GM06990 (cell line): ENCODE measurements at places on chromosomes 11 and 22.

- no peak for DNase-seq
Measured at GRCh38 chr22:41028841-41029240, 63.6 kb upstream of the EP300 start.

- DNase-seq, result no peak
Measured at GRCh38 chr11:45993531-45994001, 71.1 kb downstream of the LARGE2 start.

DNA sequence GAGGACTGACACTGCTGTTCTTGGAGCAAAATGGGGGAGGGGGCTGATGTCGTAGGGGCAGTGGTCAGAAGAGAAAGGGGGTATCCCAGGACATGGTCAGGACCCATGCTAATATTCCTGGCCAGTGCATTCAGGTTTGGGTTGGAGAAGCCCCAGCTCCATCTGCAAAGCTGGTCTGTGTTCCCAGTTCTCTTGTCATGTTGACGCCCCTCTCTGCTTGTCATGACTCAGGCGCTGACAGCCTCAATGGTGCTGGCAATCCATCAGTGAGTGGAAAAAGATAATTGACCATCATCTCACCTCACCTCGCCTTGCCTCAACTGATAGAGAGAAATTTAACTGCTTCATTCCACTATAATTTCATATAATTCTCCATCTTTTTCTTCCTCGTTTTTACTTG lies 283.1 kb upstream of the CADM1 start:
- DNase-seq, result no peak

- DNase-seq, result no peak
Measured at GRCh38 chr11:130719220-130719915, 196.9 kb downstream of the SNX19 start.

- no peak for DNase-seq
Measured at GRCh38 chr11:82756765-82757639, 23.3 kb upstream of the FAM181B start.

- DNase-seq, result no peak
Measured at GRCh38 chr11:47864901-47865300, 16.8 kb upstream of the NUP160 start.

- DNase-seq, result no peak
Measured at GRCh38 chr11:83666149-83666548, 380.0 kb upstream of the CCDC90B start.

GRCh38 chr11:78418584-78419211 lies 1.1 kb upstream of the GAB2 start:
- DNase-seq, result no peak

DNA sequence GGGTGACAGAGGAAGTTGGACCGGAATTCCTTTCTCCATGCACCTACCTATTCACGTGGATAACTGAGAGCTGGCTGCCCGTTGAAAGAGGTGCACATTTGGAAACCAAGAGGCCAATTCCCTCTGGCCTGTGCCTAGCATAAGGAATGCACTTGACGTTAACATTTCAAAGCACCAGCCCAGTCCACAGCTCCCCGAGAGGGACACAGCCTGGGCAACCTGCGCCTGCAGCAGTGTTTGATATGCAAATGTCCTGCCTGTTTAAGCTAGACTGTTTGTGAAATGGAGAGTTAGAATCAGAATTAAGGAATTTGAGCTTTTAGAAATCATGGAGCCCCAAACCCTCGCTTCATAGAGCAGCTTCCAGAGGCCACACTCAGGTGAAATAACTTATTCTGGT lies 126.1 kb downstream of the DSCAML1 start:
- DNase-seq, result no peak

DNA sequence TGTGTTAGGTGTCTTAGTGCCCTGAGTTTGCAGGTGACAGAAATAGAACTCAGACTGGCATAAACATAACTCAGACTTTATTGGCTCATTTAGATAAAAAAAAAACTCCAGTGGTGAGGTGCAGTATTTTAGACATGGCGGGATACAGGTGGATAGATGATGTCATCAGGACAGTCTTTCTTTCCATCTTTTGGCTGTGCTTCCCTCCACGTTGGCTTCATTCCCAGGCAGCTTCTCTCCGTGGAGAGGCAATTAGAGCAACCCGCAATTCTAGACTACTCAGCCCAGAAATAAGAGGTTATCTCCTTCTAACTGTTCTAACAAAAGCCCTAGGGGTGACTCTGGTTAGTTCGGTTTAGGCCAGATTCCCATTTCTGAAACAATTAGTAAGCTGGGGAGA lies 40.5 kb downstream of the NCAM1 start:
- DNase-seq, result no peak

DNA sequence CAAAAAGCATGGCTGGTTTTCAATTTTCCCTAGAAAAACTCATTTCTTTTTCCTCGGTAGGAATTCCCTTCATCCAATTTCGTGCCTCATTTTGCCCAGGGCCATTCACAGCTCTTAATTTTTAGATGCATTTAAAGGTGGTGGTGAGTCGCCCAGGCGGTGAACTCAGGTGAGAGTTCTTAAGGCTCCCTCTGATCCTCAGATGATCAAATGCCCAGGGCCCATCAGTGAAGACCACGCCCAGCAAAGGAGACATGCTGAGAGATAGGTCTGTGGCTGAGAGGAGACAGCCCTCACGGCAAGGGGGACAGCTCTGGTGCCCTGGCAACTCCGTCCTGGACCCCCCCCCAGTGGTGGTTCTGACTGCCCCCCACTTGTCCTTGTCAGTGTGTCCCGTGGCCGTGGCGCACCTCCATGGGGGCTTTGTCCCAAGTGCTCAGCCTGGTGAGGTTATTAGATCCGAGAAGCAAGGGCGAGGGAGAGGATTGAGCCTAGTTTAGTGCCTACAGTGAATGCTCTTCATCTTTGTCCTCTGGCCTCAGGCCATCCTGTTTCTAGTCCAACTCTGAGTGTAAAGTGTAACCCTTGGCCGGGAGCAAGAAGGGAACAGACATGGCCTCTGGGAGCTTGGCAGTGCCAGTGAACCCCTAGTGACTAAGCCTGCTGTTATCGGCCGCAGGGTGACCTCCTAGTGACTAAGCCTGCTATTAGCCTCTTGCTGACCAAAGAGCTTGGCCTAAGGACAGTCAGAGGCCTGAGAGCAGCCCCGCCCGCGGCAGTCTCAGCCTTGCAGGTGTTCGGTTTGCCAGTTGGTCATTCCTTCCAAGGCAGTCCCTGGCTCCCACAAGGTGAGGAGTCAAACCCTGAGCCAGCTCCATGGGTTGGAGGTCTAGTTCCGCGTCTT lies 83.5 kb downstream of the CTTN start:
- DNase-seq, result no peak

- no peak for DNase-seq
Measured at GRCh38 chr11:71263386-71263785, 11.0 kb upstream of the SHANK2 start.

DNA sequence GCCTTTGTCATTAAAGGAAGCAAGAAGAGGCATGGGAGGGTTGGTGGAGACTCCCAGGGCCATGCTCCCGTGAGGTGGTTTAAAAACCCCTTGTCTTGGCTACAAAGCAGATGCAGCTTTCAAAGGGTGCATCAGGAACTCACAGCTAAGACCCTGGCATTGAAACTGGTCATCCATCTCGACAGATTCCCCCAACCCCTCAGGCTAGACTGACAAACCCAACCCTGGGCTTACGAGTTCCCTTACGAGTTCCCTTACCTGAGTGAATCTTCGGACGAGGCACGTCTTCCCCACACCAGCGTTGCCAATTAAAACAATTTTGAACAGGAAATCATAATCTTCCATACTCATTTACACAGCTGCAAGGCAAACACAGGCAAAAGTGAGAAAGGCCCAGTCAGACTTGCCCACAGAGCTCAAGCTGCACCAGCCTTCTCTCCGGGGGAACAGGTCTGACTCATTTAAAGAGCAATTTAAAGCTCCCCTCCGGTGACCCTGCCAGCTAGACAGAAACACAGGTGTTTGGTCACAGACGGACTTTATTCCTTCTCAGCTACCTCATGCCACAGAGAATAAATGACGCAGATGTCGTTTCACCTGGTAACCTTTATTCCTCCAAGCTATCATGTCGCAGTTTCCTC lies 74.6 kb downstream of the RAB30 start:
- peak; percentile 73 for DNase-seq

DNA sequence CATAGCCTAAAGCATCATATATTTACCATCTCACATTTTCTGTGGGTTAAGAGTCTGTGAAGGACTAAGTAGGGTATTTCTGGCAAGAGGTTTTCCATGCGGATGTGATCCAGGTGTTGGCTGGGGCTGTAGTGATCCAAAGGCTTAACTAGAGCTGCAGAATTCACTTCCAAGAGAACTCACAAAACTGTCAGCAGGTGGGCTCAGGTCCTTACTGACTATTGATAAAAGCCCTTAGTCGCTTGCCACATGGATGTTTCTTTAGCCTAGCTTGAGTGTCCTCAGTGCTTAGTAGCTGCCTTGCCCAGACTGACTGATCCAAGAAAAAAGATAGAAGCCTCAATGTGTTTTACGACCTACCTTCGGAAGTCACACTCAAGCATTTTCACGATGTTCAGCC lies 250.8 kb downstream of the CNTN5 start:
- DNase-seq, result no peak

DNA sequence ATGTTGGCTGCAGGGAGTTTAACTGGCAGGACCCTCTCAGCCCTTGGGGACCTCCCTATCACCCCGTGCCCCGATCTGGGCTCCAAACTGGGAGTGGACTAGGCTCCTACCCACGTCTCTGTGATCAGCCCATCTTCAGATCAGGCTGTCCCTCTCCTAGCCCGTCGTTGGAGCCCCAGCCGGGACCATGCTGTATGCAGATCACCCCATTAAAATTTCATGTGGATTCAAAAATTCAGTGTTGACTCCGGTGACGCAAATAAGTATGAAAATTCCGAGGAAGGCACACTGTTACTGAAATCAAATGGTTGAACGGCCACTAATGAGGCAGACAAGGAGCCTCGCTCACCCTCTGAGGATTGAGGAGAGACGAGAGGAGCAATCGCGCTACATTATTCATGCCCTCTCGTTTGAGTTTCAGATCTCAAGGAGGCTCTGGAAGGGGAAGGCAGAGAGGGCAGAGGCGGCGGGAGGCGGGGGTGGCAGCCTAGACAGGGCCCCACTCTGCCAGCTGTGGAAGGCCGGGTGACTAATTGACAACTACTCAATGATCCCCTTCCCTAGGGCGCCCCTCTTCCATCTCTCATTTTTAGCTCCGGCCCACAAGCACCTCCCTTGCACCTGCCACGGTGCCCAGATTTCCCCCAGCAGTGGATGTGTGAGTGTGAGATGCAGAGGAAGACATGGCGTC lies 255.4 kb downstream of the MIAT start:
- no peak for DNase-seq

- DNase-seq, result no peak
Measured at GRCh38 chr22:47129902-47130635, 367.6 kb downstream of the TBC1D22A start.

- DNase-seq, result no peak
Measured at GRCh38 chr11:3367221-3367620, 11.7 kb downstream of the ZNF195 start.

DNA sequence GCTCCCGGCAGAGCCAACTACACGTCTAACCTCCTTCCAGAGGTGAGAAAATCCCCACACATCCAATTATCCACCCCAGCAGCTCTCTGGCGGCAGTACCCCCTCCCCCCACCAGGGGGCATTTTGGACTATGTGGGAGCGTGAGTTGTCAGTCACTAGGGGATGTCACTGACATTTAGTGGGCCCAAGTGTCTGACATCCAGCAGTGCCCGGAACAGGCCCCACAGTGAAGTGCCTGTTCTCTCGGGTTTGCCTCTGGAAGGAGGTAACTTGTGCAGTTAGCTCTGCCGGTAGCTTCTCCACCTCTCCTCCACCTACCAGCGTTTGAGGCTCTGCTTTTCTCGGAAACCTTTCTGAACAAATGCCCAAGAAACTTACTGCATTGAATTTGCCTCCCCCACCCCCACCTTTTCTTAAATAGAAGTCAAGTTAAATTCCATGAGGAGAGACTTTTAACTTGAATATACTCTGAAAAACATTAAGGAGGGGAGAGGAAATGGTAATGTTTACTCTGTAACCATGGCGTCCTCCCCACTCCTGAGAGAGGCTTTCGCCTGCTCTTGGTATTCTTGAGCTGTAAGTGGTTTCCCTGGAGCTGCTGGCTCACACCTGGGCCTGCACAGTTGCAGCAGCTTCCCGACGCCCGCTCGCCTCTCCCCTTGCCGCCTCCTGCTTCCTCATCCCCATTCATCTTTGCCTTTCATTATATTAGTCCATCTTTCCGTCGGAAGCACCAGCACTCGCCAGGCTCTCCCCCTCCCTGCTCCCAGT lies 112.8 kb downstream of the WNT7B start:
- DNase-seq, result peak; percentile 50

DNA sequence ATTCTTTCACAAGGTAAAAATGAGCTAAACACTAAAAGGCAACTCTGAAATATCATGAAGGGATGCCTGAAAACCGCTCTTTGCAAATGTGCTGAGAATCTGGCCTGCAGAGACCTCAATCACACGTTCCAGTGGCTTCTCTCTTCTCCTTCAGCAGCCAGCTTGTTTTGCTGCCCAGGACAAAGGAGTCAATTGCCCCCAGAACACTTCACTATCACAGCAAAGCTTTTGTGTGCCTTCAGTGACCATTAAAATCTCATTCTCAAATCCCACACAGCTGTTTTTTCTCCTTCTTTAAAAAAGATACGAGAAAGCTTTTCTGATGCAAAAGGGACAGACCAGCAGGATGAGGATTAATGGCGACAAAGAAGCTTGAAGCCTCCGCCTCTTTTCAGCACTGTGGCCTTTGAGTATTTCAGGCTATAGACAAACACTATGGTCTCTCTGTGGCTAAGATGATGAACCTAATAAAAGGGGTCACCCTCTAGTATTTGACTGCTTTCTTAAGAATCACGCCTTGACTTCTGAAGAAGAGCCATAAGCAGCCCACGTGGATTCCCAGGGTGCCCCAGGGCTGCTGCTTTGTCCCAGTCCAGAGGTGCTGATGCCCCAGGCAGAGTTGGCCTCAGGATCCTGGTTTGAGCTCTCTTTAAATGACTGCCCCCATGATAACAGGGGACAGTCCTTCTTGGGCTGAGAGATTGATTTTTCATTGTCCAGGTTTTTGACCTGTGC lies 33.4 kb upstream of the NRIP3 start:
- no peak for DNase-seq

DNA sequence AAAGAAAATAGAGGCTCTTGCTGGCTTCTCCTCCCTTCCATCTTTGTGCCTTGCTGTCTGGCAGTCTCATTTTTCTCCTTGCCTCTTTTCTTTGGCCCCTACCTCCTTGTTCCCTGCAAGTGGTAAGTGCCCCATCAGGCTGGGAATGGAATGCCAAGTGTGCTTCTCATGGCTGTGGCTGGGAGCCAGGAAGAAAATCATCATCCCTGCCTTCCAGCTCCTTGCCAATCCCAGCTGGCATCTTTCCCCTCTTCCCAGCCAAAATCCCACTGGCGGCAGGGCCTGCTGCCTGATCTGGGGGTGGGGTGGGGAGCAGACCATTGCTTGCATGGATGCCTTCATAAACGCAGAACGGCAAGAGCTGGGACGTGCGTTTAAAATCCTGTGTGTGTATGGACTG lies 27.0 kb upstream of the SLC25A18 start:
- no peak for DNase-seq

DNA sequence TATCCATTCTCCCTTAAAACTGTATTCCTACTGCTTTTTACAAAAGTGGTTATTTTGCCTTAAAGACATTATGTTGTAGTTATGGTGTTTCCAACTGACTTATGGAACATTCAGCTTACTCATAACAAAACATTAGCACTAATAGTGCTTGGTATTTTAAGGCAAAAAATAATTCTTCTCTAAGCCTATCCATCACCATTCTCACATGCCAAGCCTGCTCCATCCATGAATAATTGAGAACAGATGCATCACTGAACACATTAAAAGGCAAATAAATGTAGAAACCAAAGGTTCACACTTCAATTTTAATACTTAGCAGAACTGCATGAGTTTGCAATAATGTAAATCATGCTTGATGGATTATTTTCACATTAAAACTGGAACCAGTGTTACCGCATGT lies 42.3 kb upstream of the DDI1 start:
- DNase-seq, result no peak
